Aorta (tissue), 5 donors: ENCODE measurements at places on chromosomes 12 and 14. TPM values are rescaled to one million over a fixed set of nuclear protein-coding genes. Genes with fewer than 3 reads are reported as not detected.
A peak's percentile ranks its signal among the peaks of the same experiment; 100 is the strongest.

FLVCR2 gene
- 14.6 TPM for total RNA-seq

PAN2 gene
- total RNA-seq = 40.1 TPM

TOMM20L gene
- not detected for total RNA-seq

RPGRIP1 gene
- total RNA-seq = 2.3 TPM

ERBB3 gene
- total RNA-seq = 3.2 TPM

SLC17A8 gene
- not detected for total RNA-seq

TBX5 gene
- not detected for total RNA-seq

GALNT16 gene
- total RNA-seq = 16.1 TPM

ASIC1 gene
- total RNA-seq = 5.8 TPM

RFX4 gene
- not detected for total RNA-seq

GUCY2C gene
- not detected for total RNA-seq

CCDC175 gene
- total RNA-seq = 1.1 TPM

GRCh38 chr12:98465950-98466602, 49.3 kb upstream of the TMPO start:
- no peak for DNase-seq

GRCh38 chr14:31457665-31458659, 656 bp upstream of the DTD2 start:
- DNase-seq = no peak

GRCh38 chr12:88725592-88726143, 145.4 kb upstream of the KITLG start:
- no peak for DNase-seq

GRCh38 chr14:104686624-104687517, 2.5 kb upstream of the INF2 start:
- DNase-seq = peak; percentile 40

DNA sequence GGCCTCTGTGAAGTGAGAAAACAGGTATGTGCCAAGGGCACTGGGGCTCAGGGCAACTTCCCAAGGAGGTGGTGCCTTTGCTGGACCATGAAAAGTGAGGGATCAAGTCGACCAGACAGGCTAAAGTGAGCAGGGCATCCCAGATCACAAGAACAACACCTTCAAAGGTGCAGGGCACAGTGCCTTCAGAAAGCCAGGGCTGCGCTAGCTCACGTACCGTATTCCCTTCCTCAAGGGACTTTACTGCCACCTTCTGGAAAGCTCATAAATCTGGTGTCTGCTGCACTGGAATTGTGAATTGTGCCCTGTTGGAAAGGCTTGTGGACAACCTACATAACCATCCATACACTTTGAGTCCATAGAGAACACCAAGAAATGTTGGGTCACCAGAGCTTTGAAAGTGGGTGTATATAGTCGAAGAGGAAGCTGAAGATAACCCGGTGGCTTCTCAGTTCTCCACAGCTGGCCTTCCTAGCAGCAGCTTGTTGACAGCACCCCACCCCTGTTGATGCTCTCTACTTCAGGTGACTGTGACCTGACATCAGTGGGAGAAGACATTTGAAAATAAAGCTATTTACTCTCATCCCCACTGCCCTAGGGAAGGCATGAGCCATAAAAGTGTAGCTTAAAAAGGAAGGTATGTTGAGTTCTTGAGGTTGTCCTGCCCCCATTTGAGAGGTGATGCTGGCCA, 24.5 kb downstream of the FIGNL2 start:
- DNase-seq = no peak

DNA sequence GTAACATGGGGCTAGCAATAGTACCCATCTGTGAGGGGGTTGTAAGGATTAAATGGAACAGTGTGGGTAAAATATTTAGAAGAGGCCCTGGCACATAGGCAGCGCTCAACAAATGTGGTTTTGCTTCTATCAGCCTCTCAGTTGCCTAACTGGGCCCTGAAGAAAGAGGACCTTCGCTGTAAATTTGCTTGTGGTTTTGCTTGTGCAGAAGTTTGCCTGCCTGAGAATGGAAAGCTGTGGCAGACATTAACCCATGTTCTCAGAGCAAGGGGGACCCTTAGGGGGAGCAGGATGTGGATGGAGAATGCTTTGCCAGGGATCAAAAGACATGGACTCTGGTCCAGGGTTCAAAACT, 160.1 kb downstream of the BRMS1L start:
- DNase-seq = no peak

DNA sequence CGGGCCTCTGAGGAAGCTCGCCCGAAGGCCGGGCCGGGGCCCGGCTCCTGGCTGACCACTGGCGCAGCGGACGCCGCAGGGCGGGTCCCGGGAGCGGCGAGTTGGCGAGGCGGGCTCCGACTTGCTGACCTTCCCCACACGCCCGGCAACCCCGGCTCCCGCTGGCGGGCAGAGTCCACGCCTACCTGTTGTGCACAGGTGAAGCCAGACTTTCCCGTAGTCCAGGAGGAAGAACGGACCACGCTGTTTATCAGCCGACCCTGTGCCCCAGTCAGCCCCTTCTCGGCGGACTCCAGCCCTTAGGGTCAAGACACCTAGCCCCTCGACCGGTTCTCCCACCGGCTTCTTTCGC, 407 bp downstream of the HEATR5A start:
- DNase-seq = peak; percentile 74

- peak; percentile 90 for DNase-seq
Measured at GRCh38 chr12:47819138-47819895, 386 bp downstream of the HDAC7 start.

DNA sequence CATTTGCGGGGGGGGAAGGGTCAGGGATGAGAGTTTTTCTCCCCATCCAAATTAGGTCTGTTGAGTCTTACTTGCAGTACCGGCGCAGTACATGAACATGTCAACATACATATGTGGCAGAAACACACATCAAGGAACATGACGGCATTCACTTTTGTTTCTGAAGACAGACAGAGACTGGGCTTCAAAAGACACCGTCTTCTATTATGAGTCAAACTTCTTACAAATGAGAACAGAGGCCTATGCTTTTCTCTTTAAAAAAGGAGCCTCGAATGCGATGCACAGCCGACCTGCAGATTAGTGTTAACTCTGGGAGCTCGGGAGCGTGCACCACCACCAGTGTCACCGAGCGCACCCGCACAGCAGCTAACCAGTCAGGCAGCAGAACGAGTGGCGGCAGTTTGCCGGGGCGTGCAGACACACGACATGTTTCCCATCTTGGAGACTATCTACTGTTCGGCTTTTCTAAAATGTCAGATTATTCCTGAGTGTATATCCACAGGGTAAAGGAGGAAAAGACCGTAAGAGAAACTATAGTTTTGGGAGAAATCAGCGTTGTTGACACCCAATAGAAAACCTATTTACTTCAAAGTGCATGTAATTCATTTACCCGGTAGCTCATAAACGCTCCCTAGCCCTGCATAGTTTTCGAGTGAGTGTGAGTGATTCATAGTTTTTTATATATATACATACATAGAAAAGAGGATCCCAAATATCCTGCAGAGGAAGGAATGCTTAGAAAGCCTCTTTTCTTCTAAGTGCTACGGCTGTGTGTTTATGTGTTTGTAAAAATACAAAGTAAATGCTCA, 33.0 kb downstream of the UBR7 start:
- no peak for DNase-seq

- no peak for DNase-seq
Measured at GRCh38 chr12:54277823-54278276, 2.1 kb downstream of the CBX5 start.

DNA sequence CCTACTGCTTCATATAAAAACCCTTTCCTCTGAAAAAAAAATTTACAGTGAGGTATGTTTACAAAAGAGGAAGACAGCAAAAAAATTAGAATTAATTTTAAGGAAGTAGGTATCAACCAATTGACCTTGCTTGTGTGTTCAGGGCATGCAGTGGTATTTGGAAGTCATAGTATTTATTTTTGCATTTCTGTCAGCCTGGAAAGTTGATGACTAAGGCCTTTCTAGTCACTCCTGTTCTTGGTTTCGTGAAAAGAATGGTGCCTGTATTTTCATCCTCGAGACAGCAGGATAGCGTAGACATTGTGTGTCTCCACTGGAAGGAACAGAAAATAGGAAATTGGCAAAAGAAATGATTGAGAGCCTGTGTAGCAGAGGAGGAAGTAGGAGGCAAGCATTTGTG, 24.5 kb downstream of the SLC16A7 start:
- no peak for DNase-seq

DNA sequence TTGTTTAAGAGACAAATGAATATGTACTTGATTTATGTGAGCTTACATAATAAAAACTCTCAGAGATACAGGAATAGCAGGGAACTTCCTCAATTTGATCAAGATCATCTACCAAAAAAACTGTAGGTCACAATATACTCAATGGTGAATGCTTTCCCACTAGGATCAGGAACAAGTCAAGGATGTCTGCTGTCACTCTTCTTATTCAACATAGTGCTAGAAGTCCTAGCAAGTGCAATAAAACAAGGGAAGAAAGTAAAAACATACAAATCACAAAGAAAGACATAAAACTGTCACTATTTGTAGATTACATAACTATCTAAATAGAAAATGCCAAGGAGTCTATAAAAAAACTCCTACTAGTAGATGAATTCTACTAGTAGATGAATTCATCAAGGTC, 41.9 kb upstream of the PAWR start:
- DNase-seq = no peak

DNA sequence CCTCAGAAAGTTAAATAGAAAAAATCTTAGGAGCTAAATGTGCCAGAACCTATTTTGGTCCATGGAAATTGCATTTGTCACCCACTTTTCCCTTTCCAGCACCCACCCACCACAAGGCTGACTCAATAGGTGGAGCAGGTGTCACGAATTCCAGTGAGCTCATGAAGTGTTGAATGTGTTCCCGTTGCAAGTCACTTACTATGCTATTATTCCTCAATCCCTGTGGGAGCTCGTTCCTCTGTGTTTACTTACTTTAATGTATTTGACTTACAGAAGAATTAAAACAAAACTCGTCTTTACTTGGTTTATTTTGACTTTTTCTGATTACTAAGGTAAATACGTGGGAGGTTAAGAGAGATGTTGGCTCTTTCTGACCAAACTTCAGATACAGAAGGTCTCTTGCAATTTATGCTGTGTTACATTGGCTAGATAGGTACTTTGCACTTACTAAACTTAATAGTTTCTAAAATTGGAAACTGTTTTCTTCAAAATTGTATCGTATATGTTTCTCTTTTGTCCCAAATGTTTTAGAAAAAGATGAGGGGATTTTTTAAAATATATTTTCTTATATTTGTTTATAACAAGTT, 269.4 kb upstream of the NOVA1 start:
- no peak for DNase-seq

DNA sequence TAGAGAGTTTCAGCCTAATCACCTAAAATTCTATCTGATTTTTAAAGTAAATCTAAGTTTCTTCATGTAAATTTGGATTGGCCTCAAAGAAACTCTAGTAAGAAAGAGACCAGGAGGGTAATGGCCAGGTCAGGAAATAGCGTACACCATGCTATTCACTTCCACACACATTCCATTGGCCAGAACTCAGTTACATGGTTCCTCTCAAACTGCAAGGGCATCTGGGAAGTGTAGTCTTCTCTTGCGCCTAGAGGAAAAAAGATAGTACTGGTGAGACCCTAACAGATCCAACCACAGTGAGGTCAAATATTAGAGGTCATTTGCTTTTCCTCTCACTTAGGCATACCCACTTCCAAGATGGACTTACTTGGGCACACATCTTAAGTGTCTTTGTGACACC, 39.1 kb downstream of the MBIP start:
- no peak for DNase-seq

GRCh38 chr12:3165078-3165980, 88.2 kb downstream of the TSPAN9 start:
- DNase-seq = peak; percentile 51

DNA sequence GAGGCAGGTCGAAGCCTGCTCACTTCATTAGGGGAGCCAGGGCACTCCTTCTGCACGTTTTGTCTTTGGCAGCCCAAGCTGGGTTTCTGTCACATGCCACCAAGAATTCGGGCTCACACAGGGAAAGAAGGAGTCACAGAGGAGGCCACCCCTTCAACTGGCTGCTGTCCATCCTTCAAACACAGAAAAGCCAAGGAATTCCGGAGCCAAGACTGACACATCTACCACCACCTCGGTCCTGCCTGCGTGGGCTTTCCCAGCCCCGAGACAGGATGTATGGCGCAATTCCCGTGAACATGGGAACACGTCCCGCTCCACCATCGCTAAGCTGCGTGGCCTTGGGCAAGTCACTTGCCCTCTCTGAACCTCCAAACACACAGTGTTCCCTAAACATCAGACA, 70.4 kb downstream of the NCOR2 start:
- DNase-seq = no peak

- DNase-seq = no peak
Measured at GRCh38 chr12:29943683-29944082, 159.9 kb upstream of the TMTC1 start.

DNA sequence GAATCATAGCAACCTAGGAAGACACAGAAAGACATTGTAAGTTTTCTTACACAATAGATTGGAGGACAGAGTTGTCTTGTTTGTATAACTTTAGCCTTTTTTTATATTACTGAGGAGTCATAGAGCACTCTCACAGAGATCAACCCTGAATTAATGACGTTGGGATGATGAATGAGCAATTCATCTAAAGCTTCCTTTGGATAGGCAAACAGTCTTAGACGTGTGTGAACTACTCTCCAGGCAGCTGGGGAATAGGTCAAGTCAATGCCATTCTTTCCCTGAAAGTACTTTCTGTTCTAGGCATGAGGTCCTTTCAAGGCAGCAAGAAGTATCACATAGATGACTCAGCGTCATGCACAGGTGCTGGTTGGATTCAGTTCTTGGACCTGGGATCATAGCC, 369.1 kb upstream of the NOVA1 start:
- DNase-seq = no peak

GRCh38 chr14:93733231-93733630, 55.1 kb downstream of the PRIMA1 start:
- peak; percentile 28 for DNase-seq

DNA sequence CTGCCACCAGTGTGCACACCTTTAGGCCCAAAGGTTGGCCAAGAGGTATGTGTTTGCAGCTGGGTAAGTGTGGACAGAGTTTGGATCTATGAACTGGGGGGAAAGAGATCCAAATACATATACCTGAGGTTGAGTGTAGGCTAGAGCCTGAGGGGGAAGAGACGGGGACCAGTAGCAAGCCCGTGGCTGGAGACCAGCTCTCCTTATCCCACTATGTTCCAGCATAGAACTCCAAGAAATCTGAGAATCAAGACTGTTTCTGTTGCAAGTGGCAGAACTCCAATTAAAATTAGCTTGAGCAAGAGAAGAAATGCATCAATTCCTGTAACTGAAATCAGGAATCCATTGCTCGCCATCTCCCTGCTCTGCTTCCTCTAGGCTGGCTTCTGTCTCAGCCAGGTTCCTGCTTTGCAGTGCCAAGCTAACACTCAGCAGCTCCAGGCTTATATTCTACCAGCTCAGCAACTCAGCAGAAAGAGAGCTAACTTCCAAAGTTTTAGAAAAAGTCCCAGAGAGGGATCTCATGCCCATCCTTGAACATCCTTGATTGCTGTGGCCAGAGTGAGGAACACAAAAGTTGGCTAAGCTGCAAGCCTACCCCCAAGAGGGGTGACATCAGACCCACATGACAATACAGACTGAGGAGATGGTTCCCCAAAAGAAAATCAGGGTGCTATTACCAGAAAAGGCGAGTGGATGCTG, 1.5 kb upstream of the PCK2 start:
- DNase-seq = peak; percentile 61

DNA sequence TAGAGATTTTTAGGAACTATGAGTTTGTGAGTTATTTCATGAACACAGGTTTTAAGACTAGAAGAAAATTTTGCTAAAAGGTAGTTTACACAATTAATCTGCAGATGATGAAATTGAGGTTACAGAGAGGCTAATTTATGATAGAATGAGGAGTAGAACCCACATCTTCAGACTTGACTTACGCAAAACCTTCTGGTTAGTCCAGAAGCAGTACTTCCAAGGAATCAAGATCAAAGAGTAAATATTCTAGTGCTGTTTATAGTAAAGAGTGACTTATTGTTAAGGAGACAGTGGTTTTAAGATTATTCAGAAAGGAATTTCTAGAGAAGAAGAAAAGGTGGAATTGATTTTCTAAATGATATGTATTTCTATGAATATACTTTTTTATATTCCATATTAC, 10.6 kb upstream of the KITLG start:
- DNase-seq = no peak
